Left ventricle myocardium superior (tissue), 1 donor: ENCODE measurements at places on chromosomes 5 and 9.

DNA sequence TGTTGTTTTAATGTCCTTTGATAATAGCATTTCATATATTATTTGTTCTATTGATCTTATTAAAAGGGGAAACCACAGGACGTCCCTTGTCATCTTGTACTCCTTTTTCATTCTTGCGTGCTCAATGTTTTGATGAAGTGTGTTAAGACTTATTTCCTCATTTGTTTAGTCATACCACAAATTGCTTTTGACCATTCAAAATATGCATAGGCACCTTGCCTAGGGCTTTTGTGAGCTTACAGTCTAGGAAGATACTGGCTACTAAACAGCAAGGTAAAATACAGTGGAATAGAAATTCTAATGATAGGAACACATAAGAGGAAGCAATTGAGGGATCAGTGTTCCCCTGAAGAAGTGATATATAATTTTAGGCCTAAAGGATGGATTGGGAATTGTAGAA, 190.3 kb downstream of the WDR70 start:
- no peak for DNase-seq

- no peak for DNase-seq
Observed at GRCh38 chr9:108674766-108675530, 180.8 kb downstream of the ACTL7B start.

DNA sequence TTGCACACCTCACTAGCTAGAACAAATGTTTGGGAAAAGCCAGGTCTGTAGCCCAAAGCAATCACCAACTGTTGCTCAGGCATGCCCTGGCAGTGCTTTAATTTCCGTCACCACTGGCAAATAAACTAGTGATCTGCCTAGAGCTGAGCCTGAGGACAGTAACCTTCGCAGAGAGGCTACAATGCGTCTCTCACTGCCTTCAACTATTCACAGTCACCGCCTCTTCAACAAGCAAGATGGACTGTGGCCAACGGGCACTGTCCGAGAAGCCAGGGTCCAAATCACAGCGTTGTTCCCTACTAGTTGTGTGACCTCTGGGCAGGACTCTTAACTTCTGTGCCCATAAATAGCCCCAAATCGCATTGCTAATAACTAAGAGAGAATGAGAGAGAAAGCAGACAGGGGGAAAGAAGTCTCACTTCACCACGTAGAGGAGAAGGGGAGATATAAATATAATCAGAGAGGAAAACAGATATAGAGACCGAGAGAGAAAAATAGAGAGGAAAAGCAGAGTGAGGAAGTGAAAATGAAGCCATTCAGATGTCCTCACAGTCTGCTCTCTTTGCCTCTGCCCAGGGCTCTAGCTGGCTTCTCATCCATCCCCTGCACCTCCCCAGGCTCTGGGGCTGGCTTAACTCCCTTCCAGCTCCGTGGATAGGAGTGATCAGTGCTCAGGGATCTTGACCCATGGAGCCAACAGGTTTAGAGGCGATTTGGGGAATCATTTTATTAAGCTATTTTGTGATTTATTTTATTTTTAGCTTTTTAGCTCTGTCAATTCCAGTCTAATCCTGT, 157.9 kb downstream of the ZDHHC21 start:
- DNase-seq = peak; percentile 78

DNA sequence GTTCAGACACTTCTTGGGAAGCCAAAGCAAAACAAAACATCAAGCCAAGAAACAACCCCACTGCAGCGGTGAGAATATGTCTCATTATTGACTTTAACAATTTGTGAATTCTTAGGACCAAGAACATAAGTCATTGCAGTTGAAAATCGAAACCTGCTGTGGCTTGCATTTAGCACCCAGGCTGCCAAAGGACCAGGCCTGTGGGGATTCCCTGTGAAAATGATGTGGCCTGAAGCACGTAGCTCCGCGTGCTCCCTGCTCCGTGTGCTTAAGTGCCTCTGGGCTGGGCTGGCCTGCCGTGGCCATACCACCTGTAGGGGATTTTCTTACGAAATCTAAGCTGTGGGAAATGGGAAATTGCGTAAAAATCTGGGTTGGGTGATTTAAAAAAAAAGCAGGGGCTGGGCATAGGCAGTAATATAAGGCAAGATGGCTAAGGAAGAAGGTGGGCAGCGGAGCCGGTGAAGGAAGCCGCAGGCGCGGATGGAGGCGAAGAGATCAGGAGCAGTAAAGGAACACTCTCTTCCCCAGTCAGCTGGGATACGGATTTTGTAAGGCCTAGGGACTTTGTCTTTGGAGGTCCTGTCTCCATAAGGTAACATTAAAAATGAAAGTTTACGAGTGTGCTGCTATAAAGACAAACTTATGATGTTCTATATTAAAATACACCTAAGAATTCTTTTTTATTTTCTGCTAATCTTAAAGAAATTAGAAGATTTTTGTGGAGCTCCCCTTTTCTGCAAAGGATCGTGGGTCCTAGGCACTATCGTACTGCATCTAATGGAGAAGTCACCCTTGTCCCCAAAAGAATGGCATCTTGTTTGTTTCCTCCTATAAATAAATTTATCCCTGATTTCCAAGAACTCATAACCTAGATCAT, 189.6 kb upstream of the SEMA6A start:
- DNase-seq = no peak

DNA sequence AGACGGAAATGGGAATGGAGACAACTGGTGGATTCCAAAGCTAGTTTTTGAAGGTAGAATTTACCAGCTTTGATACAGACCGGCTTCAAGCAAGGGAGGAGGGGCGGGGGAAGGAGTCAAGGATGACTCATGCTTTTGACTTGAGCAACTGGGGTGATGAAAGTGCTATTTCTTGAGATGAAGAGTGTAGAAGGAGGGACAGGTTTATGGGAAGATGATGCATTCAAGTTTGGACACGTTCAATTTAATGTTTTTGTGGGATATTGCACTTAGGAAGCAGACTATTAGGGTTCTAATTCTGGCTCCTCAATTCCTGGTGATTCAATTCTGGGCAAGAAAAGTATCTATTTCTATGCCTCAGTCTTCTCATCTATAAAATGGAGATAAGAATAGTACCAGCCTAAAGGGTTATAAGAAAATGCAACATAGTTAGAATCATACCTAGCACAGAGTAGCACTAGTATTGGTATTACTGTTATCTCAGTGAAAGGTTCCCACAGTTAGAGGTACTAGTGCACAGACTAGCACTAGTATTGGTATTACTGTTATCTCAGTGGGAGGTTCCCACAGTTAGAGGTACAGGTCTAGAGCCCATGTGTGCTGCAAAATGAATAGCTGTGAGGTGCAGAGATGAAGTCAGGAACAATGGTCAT, 4.6 kb downstream of the NIPAL4 start:
- no peak for DNase-seq

DNA sequence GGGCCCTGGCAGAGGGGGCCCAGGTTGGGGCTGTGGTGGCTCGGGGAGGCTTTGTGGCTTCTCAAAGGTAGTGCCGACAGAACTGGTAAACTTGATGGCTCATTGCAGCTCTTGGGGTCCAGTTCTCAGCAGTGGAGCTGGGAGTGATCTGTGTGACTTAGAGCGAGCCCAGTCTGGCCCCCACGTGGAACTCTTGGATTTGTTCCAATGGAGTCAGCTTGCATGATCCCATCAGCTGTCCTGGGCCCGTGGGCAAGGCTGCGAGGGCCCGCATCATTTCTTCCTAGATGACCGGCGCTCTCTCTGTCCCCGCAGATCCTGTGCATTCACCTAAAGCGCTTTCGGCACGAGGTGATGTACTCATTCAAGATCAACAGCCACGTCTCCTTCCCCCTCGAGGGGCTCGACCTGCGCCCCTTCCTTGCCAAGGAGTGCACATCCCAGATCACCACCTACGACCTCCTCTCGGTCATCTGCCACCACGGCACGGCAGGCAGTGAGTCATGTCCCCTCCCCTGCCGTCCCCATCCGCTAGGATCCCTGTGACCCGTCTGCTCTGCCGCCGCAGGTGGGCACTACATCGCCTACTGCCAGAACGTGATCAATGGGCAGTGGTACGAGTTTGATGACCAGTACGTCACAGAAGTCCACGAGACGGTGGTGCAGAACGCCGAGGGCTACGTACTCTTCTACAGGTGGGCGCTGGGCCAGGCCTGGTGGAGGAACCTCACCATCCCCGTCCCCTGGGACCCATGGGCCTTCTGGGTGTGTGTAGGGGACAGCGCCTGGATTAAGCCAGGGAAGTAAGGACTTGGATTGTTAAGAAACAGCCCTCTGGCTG, 39.2 kb downstream of the USP20 start:
- no peak for DNase-seq

- no peak for DNase-seq
Observed at GRCh38 chr5:42798284-42799240, 13.1 kb downstream of the SELENOP start.

- no peak for DNase-seq
Observed at GRCh38 chr9:2465921-2466460, 155.6 kb upstream of the VLDLR start.

DNA sequence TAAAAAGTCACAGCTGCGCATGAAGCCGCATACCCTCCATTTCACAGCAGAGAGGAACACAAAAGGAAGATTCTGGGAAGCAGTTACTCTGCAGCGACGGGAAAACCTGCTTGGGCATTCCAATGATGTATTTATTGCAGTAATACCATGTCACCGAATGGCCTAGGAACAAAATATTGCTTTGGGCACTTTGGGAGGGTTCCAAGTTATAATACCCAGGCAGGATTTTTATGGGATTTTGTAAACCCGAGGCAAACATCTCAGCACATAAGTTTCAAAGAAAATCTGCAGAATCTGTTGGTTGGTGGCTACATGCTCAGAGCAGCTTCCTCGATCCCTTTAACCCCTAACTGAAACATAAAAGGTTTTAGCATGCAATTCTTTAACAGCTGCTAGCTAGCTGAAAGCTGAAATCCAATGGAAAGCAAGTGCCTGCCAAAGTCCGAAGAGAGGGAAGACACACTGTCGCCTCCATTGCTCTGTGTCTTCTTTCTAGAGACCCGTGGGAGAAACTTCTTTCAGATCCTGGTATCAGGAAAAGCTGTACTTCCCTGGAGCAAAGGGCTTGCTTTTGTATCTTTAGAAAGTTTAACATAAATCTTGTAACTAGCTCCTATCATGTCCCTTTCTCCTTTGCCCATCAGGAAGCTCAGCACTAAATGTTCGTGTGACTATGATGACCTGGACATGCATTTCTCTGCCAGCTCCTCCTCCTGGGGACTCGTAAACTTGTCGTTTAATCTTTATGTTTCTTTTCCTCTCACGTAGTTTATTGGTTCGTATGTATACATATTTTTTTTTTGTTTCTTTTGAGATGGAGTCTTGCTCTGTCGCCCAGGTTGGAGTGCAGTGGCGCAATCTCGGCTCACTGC, 195.0 kb downstream of the MAPKAP1 start:
- no peak for DNase-seq

DNA sequence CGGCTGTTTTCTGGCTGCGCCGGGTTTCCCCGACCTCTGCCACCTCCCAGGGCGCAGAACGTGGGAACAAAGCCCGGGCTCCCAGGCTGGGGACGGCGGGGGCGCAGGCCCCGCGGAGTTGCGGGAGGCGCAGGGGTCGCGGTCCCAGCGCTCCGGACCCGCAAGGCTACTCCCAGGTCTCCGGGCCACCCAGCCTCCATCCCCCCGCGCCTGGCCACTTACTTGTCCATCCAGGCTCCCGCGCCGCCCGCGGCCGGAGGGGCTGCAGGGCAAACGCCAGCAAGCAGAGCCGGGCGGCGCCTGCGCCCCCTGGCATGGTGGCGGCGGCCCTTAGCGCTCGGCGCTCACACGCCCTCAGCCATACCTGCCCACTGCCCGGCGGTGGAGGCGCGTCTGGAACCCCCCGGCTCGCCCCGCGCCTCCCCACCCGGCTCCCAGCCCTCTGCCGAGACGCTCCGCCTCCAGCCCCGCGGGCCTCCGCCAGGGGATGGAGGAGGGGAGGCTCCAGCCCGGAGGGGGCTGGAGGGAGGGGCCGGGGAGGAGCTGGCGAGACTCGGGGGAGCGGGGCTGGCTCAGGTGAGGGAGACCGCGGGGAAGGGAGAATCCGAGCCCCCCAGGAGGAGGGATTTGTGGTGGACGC, at the start of gene ADAM19:
Gene ADAM19 (minus strand): TSS at position 395 of the 640 bp plus-strand sequence. CDS start 79 bp downstream, at position 316.
- DNase-seq = peak; percentile 80

- DNase-seq = no peak
Observed at GRCh38 chr5:72472666-72473422, 34.4 kb downstream of the ZNF366 start.

DNA sequence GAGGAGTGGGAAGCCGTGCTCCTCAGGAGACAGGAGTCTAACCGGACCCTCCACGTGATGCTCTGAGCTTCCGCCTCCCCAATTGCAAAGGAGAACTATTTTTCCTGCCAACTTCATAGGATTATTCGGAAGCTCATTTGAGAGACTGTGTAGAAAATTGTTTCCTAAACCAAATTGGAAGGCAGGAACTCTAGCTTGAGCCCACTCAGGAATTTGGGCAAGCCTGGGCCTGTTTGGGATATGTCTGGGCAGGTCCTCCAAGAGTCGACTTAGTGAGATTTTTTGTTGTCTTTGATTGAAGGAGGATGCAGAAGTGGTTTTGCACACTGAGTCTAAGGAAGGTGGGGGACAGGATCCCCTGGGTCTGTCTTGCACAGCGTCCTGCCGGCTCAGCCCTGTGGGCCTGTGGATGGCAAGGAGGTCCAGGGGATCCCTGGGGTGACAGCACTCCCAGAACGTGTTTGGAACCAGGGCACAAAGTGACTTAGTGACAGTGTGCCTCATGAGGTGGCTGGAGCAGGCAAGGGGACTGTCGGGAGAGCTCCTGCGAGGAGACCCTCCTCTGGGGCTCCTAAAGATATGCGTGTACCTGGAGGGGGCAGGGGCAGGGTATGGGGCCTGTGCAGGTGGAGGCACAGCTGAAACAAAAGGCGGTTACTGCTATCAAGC, 283.3 kb downstream of the NSG2 start:
- DNase-seq = no peak

DNA sequence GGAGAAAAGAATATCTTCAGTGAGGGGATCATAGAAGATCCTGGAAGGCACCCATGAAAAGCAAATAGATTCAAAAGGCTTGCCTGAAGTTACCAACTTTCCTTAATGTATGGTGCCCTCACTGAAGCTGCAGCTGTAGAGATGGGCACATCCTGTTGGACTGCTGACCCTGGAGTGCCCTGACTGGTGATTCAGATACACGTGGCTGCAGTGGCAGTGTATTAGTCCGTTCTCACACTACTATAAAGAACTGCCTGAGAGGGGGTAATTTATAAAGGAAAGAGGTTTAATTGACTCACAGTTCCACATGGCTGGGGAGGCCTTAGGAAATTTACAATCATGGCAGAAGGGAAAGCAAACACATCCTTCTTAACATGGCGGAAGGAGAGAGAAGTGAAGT, 80.3 kb downstream of the OSMR start:
- DNase-seq = no peak

- no peak for DNase-seq
Observed at GRCh38 chr9:116112236-116112635, 41.4 kb upstream of the PAPPA start.

- DNase-seq = no peak
Observed at GRCh38 chr5:76689321-76690036, 26.4 kb upstream of the F2R start.

DNA sequence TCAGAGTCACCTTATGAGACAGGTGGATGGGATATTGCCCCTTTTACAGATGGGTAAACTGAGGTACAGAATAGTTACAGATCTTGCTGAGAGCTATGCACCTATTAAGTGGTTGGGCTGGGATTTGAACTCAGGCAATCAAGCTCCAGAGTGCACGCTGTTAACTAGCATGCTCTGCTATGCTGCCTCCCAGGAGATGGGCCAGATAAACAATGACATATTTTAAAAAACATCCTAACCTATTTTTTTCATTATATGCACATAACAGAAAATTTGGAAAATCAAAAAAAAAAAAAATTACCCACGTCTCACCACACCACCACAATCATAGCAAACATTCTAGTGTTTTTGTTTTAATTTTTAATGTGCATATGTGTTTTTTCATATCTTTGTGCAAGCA, 123.4 kb upstream of the STC2 start:
- no peak for DNase-seq

GRCh38 chr5:137612576-137612975, 113.5 kb upstream of the SPOCK1 start:
- no peak for DNase-seq
